ENCODE measurements at places on chromosomes 4 and X.

DNA sequence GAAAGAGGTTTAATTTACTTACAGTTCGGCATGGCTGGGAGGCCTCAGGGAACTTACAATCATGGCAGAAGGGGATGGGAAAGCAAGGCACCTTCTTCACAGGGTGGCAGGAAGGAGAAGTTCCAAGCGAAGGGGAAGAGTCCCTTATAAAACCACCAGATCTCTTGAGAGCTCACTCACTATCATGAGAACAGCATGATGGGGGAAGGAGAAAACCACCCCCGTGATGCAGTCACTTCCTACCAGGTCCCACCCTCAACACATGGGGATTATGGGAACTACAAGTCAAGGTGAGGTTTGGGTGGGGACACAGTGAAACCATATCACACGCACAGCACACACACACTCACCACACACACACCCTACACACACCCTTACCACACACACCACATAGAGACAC lies 104.3 kb downstream of the DCTD start:
- DNase-seq = no peak

- DNase-seq = no peak
These were observed 356.5 kb downstream of the PDGFC start for GRCh38 chr4:156615066-156615531.

GRCh38 chrX:116749943-116750342 lies 287.2 kb upstream of the CT83 start:
- DNase-seq = no peak

DNA sequence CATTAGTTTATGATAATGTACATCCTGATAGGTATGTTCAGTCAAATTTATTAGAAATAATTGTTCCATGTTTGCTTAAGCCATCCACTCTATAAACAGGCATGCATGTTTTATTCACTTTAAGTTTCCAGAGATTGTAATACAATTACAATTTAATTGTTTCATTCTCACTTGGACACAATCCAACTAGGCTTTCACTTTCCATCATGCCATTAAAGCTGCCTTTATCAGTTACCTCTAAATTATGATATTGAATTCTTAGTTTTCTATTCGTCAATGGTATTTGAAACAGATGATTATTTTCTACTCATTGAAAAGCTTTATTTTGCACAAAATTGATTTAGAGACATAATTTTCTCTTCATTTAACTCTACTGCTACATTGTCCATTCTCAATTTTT lies 1196.3 kb downstream of the RAPGEF2 start:
- DNase-seq = no peak

GRCh38 chrX:63932006-63932405 lies 147.0 kb upstream of the ARHGEF9 start:
- no peak for DNase-seq

DNA sequence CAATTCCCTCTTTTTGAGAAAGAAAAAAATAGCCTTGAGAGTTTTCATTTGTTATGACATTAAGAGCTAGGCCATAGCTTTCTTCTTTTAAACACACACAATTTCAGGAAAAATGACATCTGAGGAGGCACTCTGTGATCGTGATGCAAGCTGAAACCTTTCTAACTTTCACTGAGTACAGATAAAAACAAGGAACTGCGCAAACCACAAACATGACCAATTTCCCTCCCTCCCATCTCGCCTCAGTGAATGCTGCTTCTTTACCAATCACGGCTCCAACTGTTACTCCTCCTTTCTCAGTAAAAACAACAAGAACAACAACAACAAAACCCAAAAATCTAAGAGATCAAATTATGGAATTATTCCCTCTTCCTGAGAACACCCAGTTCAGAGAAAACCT lies 626.8 kb downstream of the TLL1 start:
- no peak for DNase-seq

DNA sequence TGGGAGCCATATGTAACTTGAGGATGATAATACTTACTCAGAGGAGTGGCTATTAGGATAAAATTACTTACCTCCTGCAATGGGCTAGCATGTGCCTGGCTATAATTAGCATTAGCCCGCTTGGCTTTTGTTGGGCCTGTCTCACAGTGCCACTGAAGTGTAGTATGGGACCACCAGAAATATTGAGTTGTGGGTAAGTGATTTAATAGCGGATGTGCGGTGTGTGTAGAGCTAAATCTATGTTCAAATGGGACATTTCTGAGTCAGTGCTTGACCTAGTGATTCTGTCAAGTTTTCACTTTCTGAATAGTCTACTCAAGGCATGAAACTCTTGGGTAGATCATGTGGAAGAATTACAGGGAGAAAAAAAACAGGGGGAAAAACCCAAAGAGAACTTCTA lies 3.5 kb upstream of the CLNK start:
- no peak for DNase-seq

- DNase-seq = peak; percentile 99
These were observed at the start of gene BBS12 for GRCh38 chr4:122732329-122733026. Gene BBS12 (plus strand): TSS chr4:122732704. CDS start chr4:122741893, 9,189 bp downstream.

DNA sequence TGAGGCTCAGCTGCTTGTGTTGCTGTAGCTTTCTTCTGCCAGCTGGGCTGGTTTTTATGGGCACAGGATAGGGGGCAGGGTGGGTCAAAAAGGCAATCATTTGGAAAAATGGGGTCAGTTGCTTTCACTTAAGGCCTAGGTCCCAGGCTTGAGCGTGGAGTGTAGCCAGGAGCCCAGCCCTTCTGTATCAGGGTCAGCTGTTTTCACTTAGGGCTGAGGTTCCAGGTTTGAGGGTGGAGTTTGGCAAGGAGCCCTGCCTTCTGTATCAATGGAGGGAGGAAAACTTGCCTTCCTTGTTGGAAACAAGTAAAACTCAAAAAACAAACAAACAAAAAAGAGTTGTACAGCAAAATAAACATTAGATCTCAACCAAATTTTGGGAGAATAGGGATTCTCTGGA lies 37.0 kb upstream of the UGT8 start:
- DNase-seq = no peak

DNA sequence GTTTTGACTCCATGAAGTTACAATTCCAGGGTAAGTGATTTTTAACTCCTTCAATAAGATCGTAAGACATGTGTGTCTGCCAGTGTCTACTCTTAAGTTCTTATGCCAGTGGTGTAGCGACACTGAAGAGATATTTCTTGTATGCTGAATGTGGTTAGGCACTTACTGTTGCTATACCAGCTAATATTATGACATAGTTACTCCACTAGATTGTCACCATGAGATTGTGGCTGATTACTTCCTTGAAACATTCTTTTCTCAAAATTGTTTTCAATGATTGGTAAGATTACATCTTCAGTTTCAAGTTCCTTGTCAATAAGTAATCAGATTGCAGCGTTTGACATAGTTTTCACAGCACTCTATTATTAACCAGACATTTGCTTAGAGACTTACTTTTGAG lies 60.6 kb upstream of the PAGE5 start:
- DNase-seq = no peak

DNA sequence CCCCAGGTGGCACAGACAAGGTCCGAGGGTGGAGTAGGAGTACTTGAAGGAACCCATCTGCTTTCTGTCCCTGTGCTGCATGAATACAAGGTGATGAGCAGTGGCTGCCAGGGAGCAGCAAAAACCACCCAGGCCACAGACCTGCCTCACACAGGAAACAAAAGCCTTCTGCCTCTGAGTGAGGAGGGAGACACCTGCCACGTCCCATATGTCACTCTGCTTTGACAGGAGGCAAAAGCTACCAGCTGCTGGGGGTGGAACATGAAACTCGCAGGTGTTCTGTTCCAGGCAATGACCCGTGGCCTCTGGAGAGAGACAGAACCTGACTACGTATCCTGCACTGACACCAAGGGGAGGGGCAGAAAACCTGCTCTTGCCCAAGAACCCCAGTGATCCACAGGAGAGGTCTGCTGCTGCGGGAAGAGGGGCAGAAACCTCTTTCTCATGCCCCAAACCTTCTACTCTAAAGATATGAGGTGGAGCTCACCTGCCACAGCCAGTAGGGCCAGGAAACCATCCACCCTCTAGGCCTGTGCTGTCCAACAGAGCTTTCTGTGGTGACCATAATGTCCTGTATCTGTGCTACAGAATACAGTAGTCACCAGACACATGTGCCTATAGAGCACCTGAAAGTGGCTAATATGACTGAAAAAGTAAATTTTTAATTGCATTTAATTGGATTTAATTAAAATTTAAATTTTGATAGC lies 172.9 kb downstream of the PRDM5 start:
- DNase-seq = no peak

DNA sequence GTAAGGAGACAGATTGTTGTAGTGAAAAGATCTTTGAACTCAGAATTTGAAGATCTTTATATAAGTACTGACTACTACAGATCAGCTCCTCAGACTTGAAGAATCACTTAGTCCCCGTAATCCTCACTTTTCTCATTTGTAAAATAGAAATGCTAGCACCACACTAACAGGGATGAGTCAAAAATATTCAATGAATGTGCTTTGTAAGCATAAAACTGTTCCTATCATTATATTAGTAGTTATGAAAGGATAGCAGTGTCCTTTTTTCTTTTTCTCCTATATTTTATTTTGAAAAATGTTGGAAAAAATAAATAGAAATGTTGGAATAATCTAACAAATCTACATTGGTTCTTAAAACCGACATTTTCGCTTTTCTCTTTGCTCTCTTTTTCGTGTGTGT lies 25.4 kb downstream of the NFKB1 start:
- DNase-seq = no peak

GRCh38 chr4:6095023-6095752 lies 77.0 kb upstream of the C4orf50 start:
- DNase-seq = no peak

GRCh38 chr4:68011684-68012083 lies 48.4 kb upstream of the TMPRSS11A start:
- no peak for DNase-seq

GRCh38 chrX:41382714-41383645 lies 49.0 kb downstream of the DDX3X start:
- peak; percentile 13 for DNase-seq

GRCh38 chr4:10173037-10173753 lies 56.6 kb upstream of the WDR1 start:
- DNase-seq = no peak

- DNase-seq = no peak
These were observed 124.4 kb downstream of the VEGFC start for GRCh38 chr4:176668324-176668723.

- no peak for DNase-seq
These were observed 24.5 kb downstream of the DHX15 start for GRCh38 chr4:24559889-24560288.

DNA sequence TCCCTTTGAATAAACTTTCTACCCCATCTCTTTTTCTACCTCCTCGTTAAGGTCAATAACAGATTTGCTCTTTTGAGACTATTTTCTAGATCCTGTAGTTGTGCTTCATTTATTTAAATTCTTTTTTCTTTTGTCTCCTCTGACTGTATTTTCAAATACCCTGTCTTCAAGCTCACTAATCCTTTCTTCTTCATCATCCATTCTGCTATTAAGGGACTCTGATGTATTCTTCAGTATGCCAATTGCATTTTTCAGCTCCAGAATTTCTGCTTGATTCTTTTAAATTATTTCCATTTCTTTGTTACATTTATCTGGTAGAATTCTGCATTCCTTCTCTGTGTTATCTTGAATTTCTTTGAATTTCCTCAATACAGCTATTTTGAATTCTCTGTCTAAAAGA lies 36.0 kb upstream of the ARMCX4 start:
- no peak for DNase-seq

- DNase-seq = no peak
These were observed 632 bp upstream of the PCDH7 start for GRCh38 chr4:30719454-30720020.

GRCh38 chrX:44400588-44400987 lies 57.1 kb upstream of the EFHC2 start:
- no peak for DNase-seq

DNA sequence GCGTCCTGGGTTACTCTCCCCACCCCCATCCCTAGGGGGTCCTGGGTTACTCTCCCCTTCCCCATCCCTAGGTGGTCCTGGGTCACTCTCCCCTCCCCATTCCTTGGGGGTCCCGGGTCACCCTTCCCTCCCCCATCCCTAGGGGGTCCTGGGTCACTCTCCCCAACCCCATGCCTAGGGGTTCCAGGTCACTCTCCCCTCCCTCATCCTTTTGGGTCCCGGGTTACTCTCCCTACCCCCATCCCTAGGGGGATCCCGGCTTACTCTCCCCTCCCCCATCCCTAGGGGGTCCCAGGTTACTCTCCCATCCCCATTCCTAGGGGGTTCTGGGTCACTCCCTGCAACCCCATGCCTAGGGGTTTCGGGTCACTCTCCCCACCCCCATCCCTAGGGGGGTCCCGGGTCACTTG lies 1.5 kb downstream of the ASMTL start:
- DNase-seq = peak; percentile 8

- DNase-seq = no peak
These were observed 22.7 kb upstream of the GPR50 start for GRCh38 chrX:151153667-151154066.

- DNase-seq = no peak
These were observed 149.8 kb upstream of the RASGEF1B start for GRCh38 chr4:81621490-81621889.

DNA sequence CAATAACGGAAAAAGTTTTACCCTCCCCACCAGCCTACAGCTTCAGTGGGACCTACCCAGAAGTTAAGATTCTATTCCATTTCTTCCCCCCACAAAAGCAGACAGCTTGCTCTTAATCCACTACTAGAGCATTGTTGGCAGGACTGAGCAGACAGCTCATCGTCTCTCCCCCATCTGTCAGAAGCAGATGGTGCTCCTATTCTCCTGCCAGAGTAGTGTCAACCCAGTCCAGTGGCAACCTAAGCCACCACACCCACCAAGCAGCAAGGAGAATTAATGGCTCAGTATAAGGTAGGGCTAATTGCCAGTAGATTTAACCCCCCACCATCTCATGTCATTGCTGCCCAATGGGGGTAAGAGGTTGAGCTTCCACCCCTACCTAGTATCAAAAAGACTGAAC lies 62.0 kb downstream of the AWAT2 start:
- no peak for DNase-seq

DNA sequence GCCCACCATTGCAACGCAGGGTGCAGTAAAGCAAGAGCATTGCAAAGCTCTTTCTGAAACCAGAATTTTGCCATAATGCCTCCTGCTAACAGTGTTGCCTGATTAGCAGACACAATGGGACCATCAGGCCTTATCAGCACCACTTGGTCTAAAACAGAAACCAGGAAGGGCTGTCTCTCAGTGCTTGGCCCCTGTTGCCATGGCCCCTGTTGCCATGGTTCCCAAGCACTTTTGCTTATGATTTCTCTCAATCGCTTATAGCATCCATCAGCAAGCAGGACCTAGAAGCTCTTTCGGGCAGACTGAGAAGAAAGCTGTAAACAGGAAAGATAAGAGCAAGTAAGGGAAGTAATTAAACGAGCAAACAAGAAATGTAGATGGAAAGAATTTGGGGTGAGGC lies 36.8 kb downstream of the RTL5 start:
- DNase-seq = peak; percentile 54

All from activated T-helper 2 cell treated with anti-CD3 and anti-CD28 coated beads, Interferon-gamma antibody, Interleukin-2, Interleukin-4, amounts not matched to agents 10 μg/mL and 5 μg/mL and 100 μg/mL, durations not matched to agents 14 hours and 24 hours and 36 hours (primary cell).